Frontal cortex (tissue), 4 donors: ENCODE measurements at places on chromosomes 5 and 9.
A peak's percentile ranks its signal among the peaks of the same experiment; 100 is the strongest.

DNA sequence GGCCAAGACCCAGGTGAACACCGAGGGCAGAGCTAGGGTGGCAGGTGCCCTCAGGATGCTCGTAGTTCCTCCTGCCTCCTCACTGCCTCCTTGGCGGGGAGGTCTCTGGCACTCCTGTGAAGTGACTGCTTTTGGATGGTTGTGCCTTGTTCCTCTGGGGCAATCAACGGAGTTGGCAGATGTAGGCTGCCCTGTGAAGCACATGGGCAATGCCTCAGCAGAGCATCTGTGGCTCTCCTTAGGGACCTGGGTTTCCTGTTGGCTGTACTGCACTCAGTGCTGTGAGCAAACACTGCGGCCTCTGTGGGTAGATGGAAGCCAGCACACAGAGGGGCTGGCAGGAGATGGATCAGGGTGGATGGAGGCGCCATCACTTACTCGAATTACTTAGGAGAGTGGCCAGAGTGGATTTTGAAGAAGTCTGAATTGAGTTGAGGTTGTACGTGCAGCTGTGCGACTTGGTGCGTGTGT lies 71.4 kb upstream of the COL5A1 start:
- DNase-seq: no peak

GRCh38 chr9:131867611-131868192 lies 127.8 kb upstream of the RAPGEF1 start:
- no peak for DNase-seq

- no peak for DNase-seq
These were observed 174.7 kb upstream of the PPP1R2B start for GRCh38 chr5:156675395-156675794.

DNA sequence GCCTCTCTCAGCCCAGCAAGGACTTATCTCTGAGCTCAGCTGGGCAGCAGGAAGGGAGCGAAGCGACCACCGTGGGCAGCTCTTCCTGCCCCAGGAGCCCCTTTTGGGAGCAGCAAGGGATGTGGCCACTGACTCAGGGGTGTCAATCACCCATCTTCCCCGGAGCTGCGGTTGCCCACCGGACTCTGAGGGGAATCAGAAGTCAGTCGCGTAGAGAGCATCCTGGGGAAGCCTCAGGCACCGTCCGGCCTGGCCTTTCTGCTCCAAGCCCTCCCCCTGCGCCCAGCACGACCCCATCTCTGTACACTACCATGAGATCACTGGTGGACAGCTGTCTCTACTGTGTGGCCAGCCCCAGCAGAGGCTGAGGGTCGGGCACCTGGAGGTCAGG lies 24.6 kb downstream of the GFI1B start:
- DNase-seq: no peak

- no peak for DNase-seq
These were observed 16.6 kb downstream of the OTULINL start for GRCh38 chr5:14598225-14598624.

GRCh38 chr9:109317311-109317978 lies 3.4 kb downstream of the EPB41L4B start:
- DNase-seq: no peak

DNA sequence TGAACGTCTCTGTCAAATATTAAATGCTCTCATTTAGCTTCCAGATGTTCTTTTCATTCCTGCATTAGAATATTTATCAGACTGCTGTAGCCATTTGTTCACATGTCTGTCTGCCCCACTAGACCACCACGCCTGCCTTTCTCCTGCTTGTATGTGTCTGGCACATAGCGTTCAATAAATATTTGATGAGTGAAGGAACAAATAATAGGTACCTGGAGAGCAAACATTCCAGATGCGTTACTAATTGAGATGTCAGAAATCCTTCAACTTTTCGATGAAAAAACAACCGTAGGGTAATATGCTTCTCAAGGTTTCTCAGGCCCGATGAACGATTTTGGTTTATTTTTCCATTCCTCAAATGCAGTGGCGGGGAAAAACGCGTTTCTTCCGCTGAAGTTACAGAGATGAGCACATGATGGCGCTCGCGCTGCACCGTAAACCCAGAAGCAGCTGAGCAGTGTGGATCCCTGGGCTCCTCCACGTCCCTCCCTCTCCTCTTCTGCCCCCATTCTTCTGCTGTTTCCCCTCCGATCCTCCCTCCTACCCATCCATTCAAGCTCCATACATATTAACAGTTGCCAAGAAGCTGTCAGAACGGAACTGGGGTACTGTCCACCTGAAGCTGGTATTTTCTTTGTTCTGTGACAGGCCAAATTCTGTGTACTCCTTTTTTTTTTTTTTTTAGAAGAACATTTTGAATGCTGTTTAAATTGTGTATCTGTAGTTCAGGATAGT lies 245.4 kb downstream of the MPDZ start:
- DNase-seq: peak; percentile 66

DNA sequence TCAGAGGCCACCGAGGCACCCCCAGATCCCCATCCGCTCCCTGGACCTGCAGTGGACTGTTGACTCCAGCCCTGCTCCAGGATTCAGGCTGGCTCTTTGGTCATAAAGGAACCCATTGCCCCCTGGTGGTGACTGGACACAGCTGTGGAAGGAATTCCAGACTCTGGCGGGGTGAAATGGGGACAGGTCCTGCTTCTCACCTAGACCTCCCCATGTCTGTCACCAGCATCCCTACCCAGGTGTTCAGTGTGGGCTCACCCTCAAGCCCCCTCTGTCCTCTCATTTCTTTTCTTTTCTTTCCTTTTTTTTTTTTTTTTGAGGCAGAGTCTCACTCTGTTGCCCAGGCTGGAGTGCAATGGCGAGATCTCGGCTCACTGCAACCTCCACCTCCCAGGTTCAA lies 25.5 kb upstream of the STXBP1 start:
- DNase-seq: peak; percentile 79

DNA sequence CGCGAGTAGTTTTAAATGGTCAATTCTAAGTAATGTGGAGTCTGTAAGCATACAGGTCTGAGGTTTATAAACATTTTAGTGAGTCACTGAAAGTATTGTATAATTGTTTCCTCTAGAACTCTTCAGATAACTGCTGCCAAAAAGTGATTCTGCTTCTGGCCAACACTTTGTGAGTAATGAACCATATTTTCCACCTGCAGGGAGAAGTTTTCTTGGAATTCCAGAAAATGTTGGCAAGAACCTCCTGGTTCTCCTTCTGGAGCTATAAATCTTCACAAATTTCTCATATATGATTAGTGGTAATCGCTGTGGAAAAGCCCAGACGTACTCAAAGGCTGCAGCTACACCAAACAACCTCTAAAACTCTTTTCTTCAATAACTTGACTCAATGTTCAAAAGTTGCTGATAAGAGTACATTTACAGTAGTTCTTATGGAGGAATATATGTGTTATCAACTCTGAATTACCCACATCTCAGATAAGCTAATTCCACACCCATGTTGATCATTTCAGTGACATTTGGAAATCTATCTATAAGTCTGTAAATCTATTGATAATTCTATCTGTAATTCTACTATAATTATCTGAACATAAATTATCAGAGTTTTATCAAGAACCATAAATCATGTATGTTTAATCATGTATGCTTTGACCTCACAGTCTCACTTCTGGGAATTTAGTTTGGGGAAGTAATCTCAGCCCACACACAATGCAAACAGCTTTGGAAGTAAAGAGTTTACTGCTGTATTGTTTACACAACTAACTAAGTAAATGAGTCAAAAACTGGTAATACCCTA lies 74.1 kb downstream of the FNBP1 start:
- no peak for DNase-seq

DNA sequence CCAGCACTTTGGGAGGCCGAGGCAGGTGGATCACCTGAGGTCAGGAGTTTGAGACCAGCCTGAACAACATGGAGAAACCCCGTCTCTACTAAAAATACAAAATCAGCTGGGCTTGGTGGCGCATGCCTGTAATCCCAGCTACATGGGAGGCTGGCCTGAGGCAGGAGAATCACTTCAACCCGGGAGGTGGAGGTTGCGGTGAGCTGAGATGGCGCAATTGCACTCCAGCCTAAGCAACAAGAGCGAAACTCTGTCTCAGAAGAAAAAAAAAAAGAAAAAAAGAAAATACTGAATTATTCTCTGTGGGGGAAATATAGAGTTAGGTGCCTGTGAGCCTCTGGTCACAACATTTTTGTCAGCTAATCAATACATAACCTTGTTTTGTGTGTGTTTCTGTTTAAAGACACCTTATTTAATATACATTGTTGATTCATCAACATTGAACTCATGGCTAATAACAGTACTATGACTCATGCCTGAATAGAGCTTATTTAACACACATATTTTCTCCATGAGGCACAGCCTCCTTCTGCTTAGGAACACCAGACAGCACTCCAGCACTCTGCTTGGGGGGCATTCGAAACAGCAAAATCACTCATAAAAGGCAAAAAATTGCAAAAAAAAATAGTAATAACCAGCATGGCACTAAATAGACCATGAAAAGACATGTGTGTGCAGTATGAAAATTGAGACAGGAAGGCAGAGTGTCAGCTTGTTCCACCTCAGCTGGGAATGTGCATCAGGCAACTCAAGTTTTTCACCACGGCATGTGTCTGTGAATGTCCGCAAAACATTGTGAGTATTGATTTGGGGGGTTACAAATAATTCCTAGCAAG lies at the start of gene IL31RA:
Gene IL31RA (plus strand): TSS at position 519 of the 836 bp plus-strand sequence. CDS start 214 bp downstream, at position 733.
- DNase-seq: no peak

DNA sequence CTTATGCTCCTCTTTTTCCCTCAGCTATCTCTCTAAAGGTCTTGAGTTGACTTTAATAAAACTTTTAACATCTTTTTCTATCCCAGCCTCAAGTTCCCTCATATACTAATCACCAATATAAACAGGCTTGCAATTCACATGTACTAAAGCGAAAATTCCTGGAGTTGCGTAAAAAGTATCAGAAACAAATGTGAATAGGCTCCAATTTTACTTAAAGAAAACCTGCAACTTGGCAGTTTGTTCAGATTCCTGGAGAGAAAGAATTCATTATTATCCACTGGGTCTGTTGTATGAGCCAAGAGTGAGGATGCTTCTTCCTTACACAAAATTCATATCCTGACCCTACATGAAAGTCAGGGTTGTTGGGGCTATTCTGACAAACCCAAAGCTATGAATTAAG lies 384.2 kb downstream of the DTWD2 start:
- DNase-seq: no peak

DNA sequence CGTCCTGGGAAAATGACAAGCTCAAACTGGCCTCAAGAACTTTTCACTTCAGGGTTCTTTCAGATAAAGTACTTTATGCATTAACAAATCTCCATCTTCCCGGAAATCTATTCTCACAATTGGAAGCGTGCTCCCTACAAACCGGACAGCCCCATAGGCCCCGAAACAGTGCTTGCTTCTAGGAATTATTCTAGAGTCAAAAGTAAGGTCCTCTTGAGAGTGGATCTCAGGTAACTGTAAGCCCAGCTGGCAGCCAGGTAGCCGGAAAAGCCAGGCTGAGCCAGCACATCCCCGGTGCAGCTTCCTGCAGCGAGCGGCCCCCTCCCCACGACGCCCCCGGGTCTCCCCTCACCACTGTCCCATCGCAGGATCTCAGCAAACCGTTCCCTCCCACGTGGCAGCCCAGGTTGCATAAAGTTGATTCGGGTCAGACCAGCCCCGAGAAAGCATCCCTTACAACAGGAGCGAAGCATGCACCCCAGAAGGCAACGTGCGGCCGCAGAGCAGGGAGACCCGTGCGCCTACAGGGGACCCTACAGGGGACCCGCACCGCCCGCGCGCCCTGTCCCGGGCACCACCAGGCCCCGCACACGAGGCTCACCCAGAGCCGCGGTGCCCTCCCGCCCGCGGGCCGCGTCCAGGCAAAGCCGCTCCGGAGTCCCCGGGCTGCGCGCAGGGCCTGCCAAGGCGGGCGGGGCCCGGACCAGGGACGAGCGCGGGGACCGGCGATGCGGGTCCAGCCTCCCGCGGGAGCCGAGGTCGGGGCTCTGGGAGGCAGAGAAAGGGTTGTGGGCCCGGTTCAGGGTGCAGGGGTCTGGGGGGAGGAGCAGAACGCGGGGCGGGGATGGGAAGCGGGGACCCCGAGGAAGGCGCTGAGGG lies 920 bp downstream of the LPCAT1 start:
- DNase-seq: no peak

- no peak for DNase-seq
These were observed 73.9 kb upstream of the ANKH start for GRCh38 chr5:14945450-14945849.

DNA sequence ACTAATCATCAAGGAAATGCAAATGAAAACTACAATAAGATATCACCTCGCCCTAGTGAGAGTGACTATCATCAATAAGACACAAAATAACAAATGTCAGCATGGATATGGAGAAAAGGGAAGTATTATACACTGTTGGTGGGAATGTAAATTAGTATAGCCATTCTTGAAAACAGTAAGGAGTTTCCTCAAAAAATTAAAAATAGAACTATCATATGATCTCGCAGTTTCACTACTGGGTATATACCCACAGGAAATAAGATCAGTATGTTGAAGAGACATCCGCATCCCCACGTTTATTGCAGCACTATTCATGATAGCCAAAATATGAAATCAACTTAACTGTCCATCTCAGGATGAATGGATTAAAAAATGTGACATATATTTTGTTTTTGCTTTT lies 31.6 kb upstream of the STK32A start:
- DNase-seq: no peak

- no peak for DNase-seq
These were observed 368.4 kb downstream of the CDH18 start for GRCh38 chr5:19619571-19619970.

GRCh38 chr5:176730815-176731475 lies 79.4 kb upstream of the UNC5A start:
- no peak for DNase-seq
